Stimulated activated CD4-positive, alpha-beta T cell treated with anti-CD3 and anti-CD28 coated beads, TNF-alpha, amount 100 ng/mL, for 48 hours (primary cell): ENCODE measurements at places on chromosomes 1 and 21.

GRCh38 chr1:220563564-220563963 lies 35.6 kb downstream of the MARK1 start:
- DNase-seq = no peak

- no peak for DNase-seq
Observed at GRCh38 chr21:21612466-21612865, 614.3 kb downstream of the NCAM2 start.

- DNase-seq = no peak
Observed at GRCh38 chr1:206896261-206896660, 982 bp upstream of the IL24 start.

- no peak for DNase-seq
Observed at GRCh38 chr1:30533141-30533540, 190.2 kb downstream of the MATN1 start.

DNA sequence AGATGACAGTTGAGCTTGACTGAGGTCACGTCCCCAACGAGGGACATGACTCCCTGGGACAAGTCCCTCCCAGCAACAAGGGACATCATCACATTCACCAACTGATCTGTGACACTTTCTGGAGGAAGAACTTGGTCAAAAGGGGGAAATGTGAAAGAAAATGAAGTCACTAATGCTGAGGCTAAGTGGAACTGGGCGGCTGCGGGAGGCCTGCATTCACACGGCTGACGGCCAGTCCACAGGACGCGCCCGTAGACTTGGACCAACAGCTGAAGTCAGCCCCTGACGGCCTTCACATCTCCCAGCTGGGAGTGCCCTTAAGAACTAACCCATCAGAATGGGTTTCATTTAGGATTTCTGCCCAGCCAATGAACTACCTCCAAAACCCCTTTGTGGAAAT lies 26.6 kb downstream of the POFUT2 start:
- DNase-seq = no peak

- no peak for DNase-seq
Observed at GRCh38 chr1:154320882-154321608, at the start of gene AQP10. Gene AQP10, plus strand, starts transcription at chr1:154321093. Its CDS starts 63 bp downstream, at chr1:154321156.

DNA sequence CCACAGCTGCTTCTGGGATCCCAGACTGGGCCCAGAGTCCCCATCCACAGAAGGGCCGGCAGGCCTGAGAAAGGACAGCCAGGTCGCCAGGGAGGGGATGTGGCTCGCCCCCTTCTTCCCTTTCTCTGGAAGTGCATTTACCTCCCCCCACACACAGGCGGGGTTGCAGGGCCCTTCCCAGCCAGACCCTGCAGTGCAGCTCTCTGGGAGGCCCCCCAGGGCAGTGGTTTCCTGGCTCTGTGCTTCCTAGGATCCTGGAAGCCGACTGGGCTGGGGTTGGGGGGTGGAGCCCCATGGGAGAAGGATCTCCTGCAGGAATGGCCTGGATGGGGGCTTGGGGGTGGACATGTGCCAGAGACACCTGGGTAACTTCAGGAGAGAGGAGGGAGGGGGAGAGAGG lies 4.2 kb upstream of the COL6A1 start:
- DNase-seq = no peak

DNA sequence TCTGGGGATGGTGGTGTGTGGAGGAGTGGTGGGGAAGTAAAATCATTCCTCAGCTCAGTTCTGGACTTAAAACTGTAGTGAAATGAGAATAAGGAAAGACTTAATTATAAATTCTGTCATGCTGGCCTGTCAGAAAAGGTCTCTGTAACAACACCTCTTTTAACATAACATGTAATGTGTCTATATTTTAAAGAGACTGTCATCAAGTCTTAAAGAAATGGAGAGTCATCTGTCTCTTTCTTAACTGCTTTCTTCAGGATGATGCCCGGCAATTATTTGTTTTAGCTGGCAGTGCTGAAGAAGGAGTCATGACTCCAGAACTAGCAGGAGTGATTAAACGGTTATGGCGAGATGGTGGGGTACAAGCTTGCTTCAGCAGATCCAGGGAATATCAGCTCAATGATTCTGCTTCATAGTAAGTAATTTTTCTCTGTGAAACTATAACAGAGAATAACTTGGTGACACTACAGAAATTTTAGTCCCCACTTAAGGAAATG lies 30.6 kb downstream of the GNAI3 start:
- DNase-seq = no peak

DNA sequence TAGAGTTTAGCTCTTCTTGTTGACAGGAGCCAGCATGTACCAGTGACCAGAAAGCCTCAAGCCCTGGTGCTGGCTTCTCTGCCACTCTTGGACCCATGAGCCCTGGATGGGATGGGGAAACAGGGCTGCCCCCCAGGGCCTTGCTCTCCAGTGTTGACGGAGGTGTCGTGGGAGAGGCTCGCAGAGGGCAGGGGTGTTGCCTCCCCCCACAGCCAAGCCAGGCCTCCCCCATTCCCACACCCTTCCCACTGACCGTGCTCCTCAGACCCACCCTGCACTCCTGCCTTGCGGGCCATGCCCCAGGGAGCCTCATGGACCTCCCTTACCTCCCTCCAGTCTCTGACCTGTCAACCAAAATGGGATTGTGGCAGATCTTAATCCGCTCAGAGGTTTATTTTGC lies 123.8 kb upstream of the COL6A1 start:
- DNase-seq = no peak

GRCh38 chr21:40120940-40121575 lies 253.8 kb downstream of the PCP4 start:
- DNase-seq = no peak

DNA sequence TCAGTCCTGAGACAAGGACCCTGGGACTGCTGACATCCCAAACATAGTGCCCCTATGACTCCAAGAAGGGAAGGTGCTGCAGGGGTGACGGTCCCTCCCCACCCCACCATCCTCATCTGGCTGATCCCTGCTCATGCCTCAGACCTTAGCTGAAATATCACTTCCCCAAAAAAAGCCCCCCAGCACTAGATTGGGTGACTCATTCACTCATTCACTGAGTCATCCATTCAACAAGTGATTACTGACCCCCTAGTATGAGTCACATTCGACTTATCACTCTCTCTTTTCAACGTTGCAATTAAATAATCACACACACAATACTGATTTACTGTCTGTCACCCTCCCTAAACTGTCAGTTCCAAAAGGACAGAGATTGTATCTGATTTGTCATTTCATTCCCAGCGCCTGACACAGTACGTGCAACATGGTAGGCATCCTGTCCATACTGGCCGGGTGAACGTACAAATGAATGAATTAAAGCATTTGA lies 48.6 kb downstream of the HIVEP3 start:
- no peak for DNase-seq

DNA sequence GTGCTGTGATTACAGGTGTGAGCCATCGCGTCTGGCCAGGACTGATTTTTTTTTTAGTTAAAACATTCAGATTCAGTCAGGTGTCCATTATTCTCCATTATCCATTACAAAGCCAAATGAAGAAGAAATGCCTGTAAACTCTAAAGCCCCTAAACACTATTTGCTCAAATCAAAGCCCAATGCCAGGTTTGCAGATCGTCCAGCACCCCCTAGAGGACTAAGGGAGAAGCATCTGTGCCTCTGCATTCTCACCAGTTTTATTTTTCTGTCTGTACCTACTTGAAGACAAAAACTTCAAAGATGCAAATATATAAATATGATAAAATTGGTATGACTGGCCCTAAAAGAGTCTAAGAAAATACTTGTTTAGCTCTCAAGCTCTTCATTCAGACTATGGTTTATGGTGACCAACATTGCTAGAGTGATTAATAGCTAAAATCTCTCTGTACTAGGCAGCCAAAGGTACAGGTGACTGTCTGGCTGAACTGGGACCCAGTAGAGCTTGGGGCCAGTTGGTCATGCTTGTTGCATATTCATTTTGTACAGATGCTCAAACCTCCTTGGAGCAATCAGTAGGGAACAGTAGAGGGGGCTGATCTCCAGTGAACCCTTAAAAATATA lies 138.4 kb downstream of the SYT2 start:
- no peak for DNase-seq

DNA sequence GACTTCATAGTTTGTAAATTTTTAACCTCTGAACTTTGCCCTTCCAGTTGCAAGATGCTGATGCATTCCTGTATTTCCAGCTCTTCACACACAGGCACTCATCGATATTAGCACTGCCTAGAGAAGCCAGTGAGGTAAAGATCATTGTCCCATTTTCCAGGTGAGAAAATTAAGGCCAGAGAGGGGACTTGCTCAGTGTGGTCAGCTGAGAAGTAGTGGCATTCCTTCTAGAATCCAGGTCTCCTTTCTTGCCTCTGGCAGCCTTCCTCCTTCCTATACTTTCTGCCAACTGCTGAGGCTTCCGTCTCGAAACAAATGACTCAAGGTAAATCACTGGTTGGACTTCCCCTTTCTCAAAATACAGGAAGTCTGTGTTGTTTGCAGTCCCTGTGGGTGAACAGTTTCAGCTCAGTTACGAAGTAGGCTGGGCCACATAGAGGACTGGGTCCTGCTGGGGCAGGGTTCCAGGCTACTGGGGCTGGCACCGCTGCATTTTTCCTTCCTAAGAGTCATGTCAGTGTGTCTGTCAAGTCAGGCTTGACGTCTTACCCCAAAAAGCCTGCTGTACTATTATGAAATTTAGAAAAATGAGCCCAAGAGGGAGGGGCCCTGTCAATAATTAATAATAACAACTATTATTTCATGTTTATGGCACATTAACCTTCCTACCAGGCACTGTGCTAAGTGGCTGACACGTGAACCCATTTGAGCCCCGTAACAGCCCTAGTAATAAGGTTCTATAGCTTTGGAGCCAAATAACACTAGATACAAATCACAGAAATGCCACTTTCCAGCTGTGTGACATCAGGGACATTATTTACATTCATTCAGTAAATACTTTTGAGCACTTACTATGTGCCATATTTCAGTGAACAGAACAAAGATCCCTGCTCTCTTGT lies 16.6 kb upstream of the RNF19B start:
- peak; percentile 43 for DNase-seq

DNA sequence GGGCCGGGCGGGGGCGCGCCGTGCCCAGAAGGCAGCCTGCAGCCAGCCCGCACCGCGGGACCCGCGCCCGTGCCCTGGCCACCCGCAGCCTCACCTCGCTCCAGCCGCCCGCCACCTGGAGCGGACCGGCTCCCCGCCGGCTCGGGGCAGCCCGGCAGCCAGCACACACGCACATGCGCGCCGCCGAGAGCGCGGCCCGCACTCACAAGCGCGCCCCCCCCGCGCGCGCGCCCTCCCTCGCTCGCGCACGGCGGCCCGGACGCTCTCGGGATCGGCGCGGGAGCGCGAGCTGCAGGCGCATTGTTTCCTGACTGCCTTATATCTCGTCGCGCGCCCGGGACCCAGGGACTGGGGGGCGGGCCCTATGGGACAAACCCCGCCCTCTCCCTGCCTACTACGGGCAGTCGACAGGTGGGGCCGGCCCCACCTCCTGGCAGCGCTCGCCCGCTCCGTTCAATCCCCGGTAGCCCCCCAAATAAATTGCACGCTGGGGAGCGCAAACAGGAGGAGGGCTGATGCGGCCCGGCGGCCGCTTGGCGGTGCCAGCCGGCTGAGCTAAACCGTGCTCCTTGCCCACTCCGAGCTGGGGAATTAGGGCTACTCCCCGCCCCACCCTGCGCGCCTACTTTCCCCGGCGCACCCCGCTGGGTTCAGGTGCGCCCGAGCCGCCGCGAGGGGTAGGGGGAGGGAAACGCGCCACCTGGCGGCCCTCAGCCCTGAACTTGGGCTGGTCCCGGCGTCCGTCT lies at the start of gene MYCL:
Gene MYCL (minus strand): TSS at position 204 of the 746 bp plus-strand sequence. CDS start 483 bp downstream, outside the sequence.
- peak; percentile 41 for DNase-seq

- DNase-seq = no peak
Observed at GRCh38 chr1:245996811-245997210, 510.3 kb downstream of the SMYD3 start.

GRCh38 chr1:109777980-109778625 lies 14.4 kb upstream of the EPS8L3 start:
- no peak for DNase-seq

- DNase-seq = no peak
Observed at GRCh38 chr21:16821588-16821987, 691.3 kb upstream of the CXADR start.

DNA sequence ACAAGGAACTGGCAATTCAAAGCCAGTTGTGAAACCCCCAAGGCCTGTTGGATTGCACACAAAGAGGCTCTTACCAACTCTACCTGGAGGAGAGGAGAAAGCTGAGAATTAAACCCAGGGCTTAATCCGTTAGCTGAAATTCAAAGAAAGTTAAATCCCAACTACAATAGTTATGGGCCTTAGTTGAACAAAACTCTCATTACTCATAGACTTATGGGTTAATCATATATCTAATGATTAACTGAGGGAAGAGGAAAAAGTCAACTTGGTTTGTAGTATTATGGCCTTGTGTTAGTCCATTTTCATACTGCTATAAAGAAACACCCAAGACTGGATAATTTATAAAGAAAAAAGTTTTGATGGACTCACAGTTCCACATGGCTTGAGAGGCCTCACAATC lies 838.2 kb upstream of the ADGRL2 start:
- no peak for DNase-seq

GRCh38 chr1:220776254-220776653 lies 10.5 kb upstream of the MTARC1 start:
- no peak for DNase-seq

DNA sequence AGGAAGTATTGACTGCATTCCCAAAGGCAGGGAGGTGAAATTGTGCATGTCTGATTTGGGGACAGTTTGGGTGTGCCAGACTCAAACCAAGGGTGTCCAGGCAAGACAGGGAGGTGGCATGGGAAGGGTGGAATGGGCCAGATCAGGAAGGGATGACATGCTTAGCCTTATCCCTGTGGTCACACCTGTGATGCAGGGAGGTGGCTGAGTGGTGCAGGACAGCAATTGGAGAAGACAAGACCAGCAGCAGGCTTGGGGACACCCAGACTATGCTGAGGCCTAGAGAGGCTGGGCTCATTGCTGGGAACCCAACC lies 4.0 kb downstream of the FOXO6 start:
- no peak for DNase-seq

DNA sequence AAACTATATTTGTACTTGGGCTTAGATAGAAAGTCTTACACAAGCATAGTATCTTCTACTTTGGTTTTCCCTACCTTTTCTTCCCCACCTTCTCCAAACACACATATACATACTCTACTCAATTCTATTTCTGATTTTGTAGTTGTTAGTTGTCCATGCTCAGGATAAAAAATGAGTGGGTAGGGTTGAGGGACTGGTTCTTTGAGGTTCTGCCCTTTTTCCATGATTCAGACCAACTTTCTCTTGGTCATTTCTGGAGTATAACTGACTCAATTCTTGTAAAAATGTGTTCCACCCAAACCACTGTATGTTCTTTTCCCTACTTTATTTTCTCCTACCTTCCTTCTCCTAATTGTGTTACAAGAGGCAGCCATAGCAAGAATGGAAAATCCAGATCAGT lies 3.3 kb downstream of the CFAP126 start:
- no peak for DNase-seq

DNA sequence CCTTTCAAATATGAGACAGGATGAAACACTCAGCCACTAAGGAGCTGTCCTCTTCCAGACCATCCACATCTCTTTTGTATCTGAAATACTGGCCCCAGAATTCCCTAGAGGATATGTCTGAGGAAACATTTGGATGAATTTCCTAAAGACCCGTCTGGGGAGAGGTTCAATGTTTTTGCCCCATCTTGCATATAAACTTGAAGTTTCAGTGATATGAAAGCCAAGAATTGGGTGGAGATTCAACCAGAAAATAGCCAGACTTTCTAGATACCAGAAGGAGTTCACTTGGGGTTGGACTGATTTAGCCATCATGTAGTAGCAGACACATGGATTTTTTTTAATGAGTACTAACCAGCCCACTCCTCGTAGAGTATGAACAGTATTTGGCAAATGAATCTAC lies 182.0 kb downstream of the PLPP3 start:
- DNase-seq = no peak

- no peak for DNase-seq
Observed at GRCh38 chr1:170205301-170205700, 59.5 kb downstream of the NTMT2 start.
